GM20000 (cell line): ENCODE measurements at places on chromosomes 5 and 9.

DNA sequence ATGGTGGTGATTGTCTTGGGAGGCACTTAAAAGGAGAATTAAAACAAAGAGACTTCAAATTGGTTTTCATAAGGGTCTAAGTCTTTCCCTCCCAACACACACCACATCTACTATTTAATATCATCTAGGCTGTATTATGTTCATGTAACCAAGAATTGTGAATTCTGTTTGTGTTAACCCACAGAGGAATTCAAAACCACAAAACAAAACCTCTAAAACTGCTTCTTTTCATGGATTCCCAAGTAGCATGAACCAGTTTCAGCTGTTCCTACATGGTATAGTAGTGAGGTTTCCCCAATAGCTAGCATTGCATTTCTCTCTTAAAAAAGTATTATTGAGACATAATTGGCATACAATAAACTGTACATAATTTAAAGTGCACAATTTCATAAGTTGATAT lies 283.8 kb downstream of the CD180 start:
- DNase-seq: no peak

DNA sequence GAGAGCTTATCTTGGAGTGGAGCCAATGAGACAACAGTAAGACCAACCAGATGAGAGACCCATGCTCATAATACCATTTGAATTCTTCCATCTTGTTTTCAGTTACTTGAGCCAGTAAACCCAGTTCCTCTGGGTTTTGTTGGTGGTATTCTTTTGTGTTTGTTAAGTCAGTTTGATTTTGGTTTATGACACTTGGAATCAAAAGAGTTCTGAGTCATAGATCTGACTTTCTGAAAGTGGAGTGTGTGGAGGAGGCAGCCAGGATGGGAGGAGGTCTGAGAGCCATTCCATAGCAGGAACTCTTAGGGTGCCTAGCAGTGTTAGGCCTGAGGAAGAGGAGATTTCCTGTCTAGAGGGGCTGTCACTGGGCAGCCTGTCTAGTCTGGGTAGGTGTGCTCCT lies 24.6 kb upstream of the PANK3 start:
- no peak for DNase-seq

DNA sequence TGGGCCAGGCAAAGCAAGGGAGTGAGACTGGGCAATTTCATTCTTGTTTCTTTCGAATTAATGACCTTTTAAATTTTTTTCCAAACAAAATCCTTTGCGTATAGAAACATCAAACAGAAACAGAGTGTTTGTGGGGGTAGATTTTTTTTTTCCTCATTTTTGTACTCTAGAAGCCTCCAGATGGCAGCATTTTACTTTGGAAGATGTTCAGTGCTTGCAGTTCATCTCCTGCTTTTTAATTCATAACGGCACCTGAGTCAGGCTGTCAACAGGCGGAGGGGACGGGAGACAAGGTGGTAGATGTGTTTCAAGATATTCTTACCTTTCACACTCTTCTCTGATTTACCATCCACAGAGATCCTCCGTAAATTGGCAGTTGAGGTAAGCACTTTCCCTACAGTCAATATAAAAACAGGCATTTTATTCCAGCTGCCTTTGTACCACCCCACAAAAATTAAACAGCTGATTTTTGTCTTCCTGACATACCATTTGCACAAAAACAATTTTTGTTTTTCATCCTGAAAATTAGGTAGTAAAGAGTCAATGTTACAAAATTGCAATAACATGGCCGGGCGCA lies 99.5 kb upstream of the FBXL17 start:
- DNase-seq: peak; percentile 23

- peak; percentile 13 for DNase-seq
These were observed 13.6 kb downstream of the SLF1 start for GRCh38 chr5:94632024-94632423.

- no peak for DNase-seq
These were observed 6.8 kb upstream of the IL7R start for GRCh38 chr5:35849860-35850259.

- no peak for DNase-seq
These were observed 257.1 kb downstream of the MCTP1 start for GRCh38 chr5:95027775-95028174.

DNA sequence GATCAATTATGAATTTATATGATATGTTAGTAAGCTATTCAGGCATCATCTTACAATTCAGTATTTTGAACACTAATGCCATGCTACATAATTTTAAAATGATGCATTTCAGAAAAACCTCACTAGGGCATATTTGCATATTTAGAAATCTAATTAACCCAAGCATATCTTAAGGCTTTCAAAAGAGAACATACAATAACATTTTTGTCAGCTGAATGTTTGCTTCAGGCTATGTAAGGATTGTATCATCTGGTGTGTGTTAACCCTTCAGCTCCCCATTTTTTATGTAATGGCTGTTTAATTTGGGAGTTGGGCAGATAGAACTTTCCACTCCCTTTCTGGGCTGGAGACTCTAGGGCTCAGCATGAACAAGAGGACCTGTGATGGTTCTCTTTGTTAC lies 299.1 kb upstream of the EFNA5 start:
- DNase-seq: no peak

GRCh38 chr9:103397868-103398600 lies 402.9 kb downstream of the CYLC2 start:
- DNase-seq: peak; percentile 26

DNA sequence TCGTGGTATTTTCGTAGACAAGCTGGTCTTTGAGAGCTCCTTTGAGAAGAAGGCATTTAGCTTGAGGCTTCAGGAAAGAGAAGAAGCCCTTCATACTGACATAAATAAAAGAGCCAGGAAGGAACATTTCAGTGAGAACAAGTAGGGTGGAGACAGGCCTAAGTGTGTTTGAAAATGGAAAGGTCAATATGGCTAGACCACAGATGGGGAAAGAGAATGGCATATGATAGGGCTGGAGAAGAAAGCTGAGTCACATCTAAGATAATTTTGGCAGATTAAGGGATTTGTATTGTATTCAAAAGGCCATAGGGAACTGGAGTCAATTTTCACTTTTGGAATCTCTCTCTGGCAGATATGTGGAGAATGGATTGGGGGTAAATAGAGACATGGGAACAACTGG lies 374.9 kb downstream of the TMEM38B start:
- no peak for DNase-seq

- DNase-seq: no peak
These were observed 21.0 kb downstream of the HNRNPK start for GRCh38 chr9:83959061-83959460.

GRCh38 chr9:125146247-125146646 lies 2.9 kb upstream of the SCAI start:
- DNase-seq: no peak

- no peak for DNase-seq
These were observed 126.1 kb upstream of the EFNA5 start for GRCh38 chr5:107796797-107797196.

- DNase-seq: no peak
These were observed 190.6 kb upstream of the MSX2 start for GRCh38 chr5:174533751-174534241.

GRCh38 chr5:154053468-154053867 lies 14.7 kb downstream of the MFAP3 start:
- no peak for DNase-seq

GRCh38 chr9:133768859-133769510 lies 30.8 kb upstream of the SARDH start:
- DNase-seq: no peak

- DNase-seq: no peak
These were observed 1.4 kb downstream of the GDA start for GRCh38 chr9:72150661-72151060.

GRCh38 chr9:36364577-36364976 lies 35.5 kb downstream of the RNF38 start:
- DNase-seq: no peak

- no peak for DNase-seq
These were observed 168.2 kb downstream of the CACNA1B start for GRCh38 chr9:138045541-138046490.

- DNase-seq: no peak
These were observed 135.8 kb upstream of the TMEM161B start for GRCh38 chr5:88404405-88404804.

- DNase-seq: no peak
These were observed 27.3 kb upstream of the EDIL3 start for GRCh38 chr5:84411832-84412605.

GRCh38 chr5:168209244-168209995 lies 82.0 kb upstream of the WWC1 start:
- no peak for DNase-seq

DNA sequence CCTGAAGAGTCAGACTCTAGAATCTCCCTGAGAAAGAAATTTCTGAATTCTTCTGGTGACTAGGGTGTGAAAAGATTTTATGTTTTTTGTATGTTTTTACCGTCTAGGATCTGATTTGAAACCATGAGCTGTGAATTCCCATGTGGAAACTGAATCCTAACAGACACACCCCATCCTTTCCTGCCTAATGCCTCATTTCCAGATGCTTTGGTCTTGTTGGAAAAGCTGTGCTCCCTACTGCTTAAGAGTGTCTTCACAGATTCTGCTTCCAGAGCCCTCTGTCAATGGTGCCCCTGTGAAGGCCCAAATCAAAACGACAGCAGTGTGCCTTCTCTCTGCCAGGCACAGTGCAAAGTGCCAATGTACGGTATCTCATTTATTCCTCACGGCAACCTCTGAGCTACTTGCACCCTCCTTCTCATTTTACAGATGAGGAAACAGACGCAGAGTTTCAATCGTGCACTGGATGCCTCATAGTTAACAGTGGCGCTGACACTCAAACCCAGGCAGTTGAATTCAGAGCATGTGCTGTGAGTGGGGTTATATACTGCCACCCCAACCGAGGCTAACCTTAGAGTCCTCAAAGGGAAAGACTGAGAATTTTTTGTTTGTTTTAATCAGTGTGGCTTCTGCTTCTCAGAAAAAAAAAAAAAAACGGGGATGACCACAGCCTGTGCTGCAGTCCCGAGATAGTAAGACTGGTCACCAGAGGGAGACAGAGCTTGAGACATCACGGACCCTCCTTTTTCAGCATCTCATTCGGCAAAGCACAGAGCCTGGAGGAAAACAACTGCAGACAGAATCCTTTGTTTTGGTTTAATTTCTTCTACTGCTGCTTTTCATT lies 188.4 kb downstream of the SNCAIP start:
- DNase-seq: peak; percentile 37

DNA sequence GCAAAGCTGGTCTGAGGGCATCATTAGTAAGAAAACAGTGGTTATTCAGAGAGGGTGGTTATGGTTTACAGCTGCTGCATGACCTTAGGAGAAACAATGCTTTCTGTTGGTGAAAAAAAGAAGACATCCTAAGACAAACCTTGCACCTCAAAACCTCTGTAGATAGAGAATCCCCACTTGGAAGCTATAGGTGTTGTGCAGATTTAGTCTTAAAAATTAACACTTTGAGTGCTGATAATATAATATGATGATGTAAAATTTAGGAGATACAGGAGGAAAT lies 1.4 kb upstream of the PTTG1 start:
- no peak for DNase-seq

DNA sequence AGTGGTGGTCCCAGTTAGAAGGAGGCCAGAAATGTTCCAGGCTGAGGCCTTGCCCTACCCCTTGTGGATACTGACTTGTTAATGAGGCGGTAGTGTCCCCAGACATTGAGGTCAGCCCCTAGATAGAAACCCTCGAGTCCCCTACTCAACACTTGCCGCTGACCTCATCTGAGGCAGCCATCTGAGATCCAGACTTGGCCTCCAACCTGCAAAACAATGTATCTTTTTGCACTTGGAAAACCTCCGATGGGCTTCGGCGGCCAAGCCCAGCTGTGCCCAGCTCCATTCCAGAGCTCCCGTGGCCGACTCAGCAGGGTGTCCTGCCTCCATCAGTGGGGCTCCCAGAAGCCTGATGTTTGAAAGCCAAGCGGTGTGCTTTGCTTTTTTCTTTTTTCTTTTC lies 122.1 kb downstream of the WNK2 start:
- DNase-seq: no peak

GRCh38 chr9:34568774-34569173 lies 20.8 kb downstream of the CNTFR start:
- no peak for DNase-seq

GRCh38 chr9:80491086-80491696 lies 919.4 kb downstream of the TLE4 start:
- no peak for DNase-seq

- peak; percentile 47 for DNase-seq
These were observed 683 bp downstream of the CLPTM1L start for GRCh38 chr5:1343931-1344901.

DNA sequence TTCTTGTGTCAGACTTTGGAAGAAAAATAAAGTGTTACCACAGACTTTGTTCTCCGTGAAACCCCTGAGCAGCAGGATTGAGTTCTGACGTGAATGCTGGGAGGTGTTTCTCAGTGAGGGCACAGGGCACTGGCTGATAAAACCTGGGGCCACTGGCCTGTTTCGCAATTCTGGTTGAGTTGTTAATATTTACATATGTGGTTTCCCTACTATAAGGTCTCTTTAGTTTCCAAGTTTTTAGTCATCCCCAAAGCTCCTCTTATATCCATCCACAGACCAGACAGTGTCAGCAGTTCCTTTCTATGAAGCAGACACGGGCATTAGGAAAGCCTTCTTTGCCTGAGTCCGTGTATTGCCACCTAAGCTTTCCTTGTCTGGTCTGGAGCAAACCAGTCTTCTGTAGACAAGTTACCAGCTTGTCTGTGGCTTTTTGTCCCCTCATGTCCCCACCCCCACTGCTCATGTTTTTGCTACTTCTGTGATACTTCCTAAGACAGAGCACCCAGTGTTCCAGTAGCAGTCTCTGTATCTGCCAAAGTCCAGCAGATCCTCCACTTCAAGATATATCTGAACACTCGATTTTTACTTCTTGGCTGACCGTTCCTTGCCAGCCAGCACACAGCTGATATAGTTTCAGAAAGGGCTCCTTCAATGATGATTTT lies 42.0 kb downstream of the ACO1 start:
- DNase-seq: no peak
